Small intestine (tissue), 16 donors: ENCODE measurements at places on chromosomes 3 and 15. TPM values are rescaled to one million over a fixed set of nuclear protein-coding genes. Genes with fewer than 3 reads are reported as not detected.

The RTP3 gene
- not detected for polyA plus RNA-seq

The CKMT1A gene
- 115 TPM for polyA plus RNA-seq

The FBLN2 gene
- polyA plus RNA-seq: 30.8 TPM

The CFAP44 gene
- polyA plus RNA-seq: 2.3 TPM

The NR1I2 gene
- polyA plus RNA-seq: 166 TPM

The CCR1 gene
- polyA plus RNA-seq: 0.45 TPM

The RBPMS2 gene
- 1.6 TPM for polyA plus RNA-seq

The EPHA6 gene
- polyA plus RNA-seq: not detected

The CAND2 gene
- polyA plus RNA-seq: 0.27 TPM

The CCK gene
- polyA plus RNA-seq: 13.8 TPM

GRCh38 chr3:157626817-157627216 is 123.6 kb upstream of the VEPH1 start:
- H3K27me3 ChIP-seq: peaks cover 16% of the 10 kb centered on the region
- no peak overlapping the region for H3K27ac ChIP-seq
- H3K4me3 ChIP-seq: no peak overlapping the region
- no peak for DNase-seq
- H3K4me1 ChIP-seq: no peaks in the 10 kb centered on the region

DNA sequence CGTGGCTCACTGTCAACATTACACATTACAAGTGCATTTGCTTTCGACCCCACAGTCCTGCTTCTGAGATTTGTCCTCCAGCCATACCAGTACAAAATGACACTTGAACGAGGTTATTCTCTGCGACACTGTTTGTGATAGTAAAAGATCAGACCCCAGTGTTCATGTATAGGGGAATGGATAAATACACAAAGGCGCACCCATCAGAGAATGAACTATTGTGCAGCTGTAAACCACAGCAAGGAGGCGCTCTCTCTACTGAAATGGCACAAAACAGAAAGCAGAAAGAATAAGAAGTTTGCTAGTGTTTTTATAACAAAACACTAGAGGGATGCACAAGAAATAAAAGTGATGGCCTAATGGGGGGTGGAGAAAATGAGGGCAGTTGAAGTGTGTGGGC is 4.9 kb upstream of the CHSY1 start:
- no peaks in the 10 kb centered on the region for H3K27me3 ChIP-seq
- no peak overlapping the region for H3K27ac ChIP-seq
- peaks cover 17% of the 10 kb centered on the region for H3K4me1 ChIP-seq

DNA sequence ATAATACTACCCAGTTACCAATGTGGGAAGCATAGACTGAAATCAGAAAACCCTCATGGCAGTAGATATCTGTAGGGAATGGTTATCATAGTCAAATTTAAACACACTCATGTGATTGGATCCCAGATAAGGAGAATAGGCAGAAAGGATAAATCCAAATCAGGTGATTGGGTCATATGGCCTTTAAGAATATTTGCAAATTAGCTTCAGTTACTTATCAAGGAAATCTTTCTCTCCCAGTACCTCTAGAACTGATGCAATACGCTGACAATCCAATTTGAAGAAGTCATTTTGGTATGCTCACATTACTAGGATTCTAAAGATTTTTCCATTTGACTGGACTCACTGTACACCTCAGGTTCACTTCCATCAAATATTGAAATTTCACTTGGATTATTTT is 87.7 kb upstream of the MNS1 start:
- H3K36me3 ChIP-seq: no peaks in the 10 kb centered on the region
- no peak overlapping the region for H3K4me3 ChIP-seq
- H3K4me1 ChIP-seq: no peaks in the 10 kb centered on the region
- no peak overlapping the region for H3K27ac ChIP-seq

DNA sequence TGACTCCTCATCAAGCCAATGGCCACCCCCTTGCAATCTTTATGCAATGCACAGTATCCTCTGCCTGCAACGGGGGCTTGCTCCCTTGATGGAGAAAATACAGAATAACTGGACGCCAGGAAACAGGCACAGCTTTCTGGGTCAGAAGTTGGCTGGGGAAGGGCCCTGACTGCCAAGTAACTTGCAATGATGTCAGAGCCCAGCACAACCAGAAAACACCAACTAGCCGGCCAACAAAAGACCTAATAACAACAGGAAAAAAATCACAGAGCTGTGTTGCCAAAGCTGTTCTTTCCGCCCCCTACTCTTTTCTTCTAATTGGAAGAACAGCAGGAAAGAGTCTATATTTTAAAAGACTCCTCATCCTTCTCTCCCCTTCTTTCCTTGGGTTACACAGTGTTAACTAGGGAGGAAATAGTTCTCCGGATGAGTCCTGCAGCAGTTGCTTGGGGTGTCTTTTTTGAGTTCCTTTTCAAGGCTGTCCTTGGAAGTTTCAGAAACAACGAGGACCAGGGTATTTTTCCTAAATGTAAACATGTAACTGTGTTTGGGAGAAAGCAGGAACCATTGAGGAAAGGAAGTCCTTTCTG is 1.4 kb upstream of the SEMA6D start:
- no peaks in the 10 kb centered on the region for H3K4me1 ChIP-seq
- peak overlapping the region; percentile 40 for H3K27ac ChIP-seq
- H3K4me3 ChIP-seq: peak overlapping the region; percentile 82
- no peaks in the 10 kb centered on the region for H3K27me3 ChIP-seq

GRCh38 chr3:59808446-59808845 is 758.6 kb upstream of the CFAP20DC start:
- H3K27ac ChIP-seq: peak overlapping the region; percentile 46
- H3K36me3 ChIP-seq: no peaks in the 10 kb centered on the region
- no peak for DNase-seq
- H3K4me1 ChIP-seq: no peaks in the 10 kb centered on the region
- no peak overlapping the region for H3K4me3 ChIP-seq

DNA sequence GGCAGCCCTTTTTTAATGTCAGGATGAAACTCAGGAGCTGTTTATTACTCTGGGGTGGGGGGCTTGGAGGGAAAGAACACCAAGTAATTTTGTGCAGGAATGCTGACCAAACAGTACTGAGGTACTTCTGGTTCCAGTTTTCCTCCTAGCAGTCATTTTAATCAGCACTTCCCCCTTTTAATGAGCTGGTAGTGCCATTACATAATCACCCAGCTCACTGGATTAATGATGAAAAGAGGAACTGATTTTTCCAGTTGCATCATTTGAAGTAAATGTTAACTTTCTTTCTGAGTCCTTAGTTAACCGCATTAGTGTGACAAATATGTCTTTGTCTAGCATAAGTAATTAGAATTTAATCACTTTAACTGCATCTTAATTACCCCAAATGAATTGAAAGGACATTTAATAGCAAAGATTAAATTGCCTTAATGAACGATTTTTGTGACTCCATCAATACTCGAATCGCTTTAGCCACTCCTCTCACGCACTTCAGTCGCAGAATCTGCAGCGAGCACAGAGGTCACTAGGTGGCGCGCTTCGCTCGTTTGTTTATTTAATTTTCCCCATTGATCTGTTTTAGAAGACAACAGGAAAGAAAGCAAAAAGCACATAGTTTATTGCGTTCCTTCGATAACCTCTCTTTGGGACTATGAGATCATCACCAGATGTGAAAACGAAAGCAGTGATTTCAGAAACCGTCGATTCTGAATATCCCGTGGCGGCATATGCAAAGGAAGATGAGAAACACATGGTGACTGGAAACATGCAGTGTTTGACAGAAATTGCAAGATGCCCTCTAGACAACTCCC is 9.8 kb downstream of the ONECUT1 start:
- H3K27ac ChIP-seq: no peak overlapping the region
- peak; percentile 68 for DNase-seq
- no peak overlapping the region for H3K4me3 ChIP-seq
- peaks cover 48% of the 10 kb centered on the region for H3K27me3 ChIP-seq
- H3K36me3 ChIP-seq: no peaks in the 10 kb centered on the region

DNA sequence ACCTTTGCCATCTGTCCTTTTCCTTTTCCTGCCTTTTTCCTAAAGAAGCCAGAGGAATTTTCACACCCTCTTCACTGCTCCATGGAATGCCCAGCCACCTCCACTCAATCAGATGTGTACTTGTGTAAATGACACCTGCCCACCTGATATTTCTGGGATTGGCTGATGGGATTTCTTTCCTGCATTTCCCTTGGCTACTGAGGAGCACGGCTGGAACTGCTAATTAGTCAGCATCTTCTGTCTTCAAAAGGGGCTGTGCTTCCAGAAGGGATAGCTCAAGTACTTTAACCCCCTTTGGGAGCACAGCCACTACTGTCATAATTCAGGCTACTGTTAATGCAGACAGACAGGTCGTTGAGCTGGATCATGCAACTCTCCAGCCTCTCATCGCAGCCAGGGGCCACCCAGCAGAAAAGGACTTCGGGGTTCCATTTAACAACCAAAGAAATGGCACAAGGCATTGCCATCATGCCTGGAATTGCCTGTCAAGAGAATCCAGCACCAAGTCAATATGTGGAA is 38.6 kb downstream of the MGLL start:
- DNase-seq: no peak
- peaks cover 2% of the 10 kb centered on the region for H3K36me3 ChIP-seq
- peaks cover 40% of the 10 kb centered on the region for H3K4me1 ChIP-seq
- no peak overlapping the region for H3K4me3 ChIP-seq

GRCh38 chr3:100103558-100104441 is 10.5 kb downstream of the FILIP1L start:
- H3K36me3 ChIP-seq: no peaks in the 10 kb centered on the region
- H3K27ac ChIP-seq: peak overlapping the region; percentile 28
- H3K4me1 ChIP-seq: peaks cover 52% of the 10 kb centered on the region
- DNase-seq: no peak
- H3K27me3 ChIP-seq: no peaks in the 10 kb centered on the region

- no peak overlapping the region for H3K4me3 ChIP-seq
- no peaks in the 10 kb centered on the region for H3K36me3 ChIP-seq
- H3K4me1 ChIP-seq: no peaks in the 10 kb centered on the region
- no peak overlapping the region for H3K27ac ChIP-seq
- no peak for DNase-seq
Observed at GRCh38 chr3:3023111-3023745, 86.9 kb downstream of the IL5RA start.

- H3K4me1 ChIP-seq: no peaks in the 10 kb centered on the region
- DNase-seq: no peak
- no peak overlapping the region for H3K4me3 ChIP-seq
- no peaks in the 10 kb centered on the region for H3K36me3 ChIP-seq
- no peak overlapping the region for H3K27ac ChIP-seq
Observed at GRCh38 chr15:80501476-80501875, 97.3 kb downstream of the ARNT2 start.

- H3K27ac ChIP-seq: no peak overlapping the region
- no peaks in the 10 kb centered on the region for H3K36me3 ChIP-seq
- no peaks in the 10 kb centered on the region for H3K27me3 ChIP-seq
Observed at GRCh38 chr15:47950447-47950846, 170.3 kb upstream of the SLC24A5 start.

GRCh38 chr3:36606871-36607765 is 157.2 kb downstream of the DCLK3 start:
- H3K36me3 ChIP-seq: no peaks in the 10 kb centered on the region
- H3K27ac ChIP-seq: no peak overlapping the region
- DNase-seq: no peak
- H3K4me3 ChIP-seq: no peak overlapping the region
- H3K27me3 ChIP-seq: no peaks in the 10 kb centered on the region
- H3K4me1 ChIP-seq: no peaks in the 10 kb centered on the region

GRCh38 chr15:41278319-41278718 is 47.3 kb downstream of the CHP1 start:
- no peaks in the 10 kb centered on the region for H3K27me3 ChIP-seq
- peaks cover 7% of the 10 kb centered on the region for H3K4me1 ChIP-seq
- no peak overlapping the region for H3K27ac ChIP-seq
- peaks cover 8% of the 10 kb centered on the region for H3K36me3 ChIP-seq
- H3K4me3 ChIP-seq: no peak overlapping the region

- no peak overlapping the region for H3K4me3 ChIP-seq
- no peaks in the 10 kb centered on the region for H3K4me1 ChIP-seq
- no peak overlapping the region for H3K27ac ChIP-seq
- no peaks in the 10 kb centered on the region for H3K27me3 ChIP-seq
- no peak for DNase-seq
- no peaks in the 10 kb centered on the region for H3K36me3 ChIP-seq
Observed at GRCh38 chr15:58161436-58161930, 23.3 kb downstream of the AQP9 start.

- peak; percentile 41 for DNase-seq
- no peaks in the 10 kb centered on the region for H3K27me3 ChIP-seq
- peak overlapping the region; percentile 36 for H3K27ac ChIP-seq
- H3K4me3 ChIP-seq: peak overlapping the region; percentile 50
- H3K4me1 ChIP-seq: peaks cover 2% of the 10 kb centered on the region
Observed at GRCh38 chr3:12286927-12287726, 1.7 kb upstream of the PPARG start.

- no peak for DNase-seq
- H3K27ac ChIP-seq: no peak overlapping the region
- H3K4me1 ChIP-seq: no peaks in the 10 kb centered on the region
Observed at GRCh38 chr3:53836084-53836872, 9.9 kb downstream of the CHDH start.

DNA sequence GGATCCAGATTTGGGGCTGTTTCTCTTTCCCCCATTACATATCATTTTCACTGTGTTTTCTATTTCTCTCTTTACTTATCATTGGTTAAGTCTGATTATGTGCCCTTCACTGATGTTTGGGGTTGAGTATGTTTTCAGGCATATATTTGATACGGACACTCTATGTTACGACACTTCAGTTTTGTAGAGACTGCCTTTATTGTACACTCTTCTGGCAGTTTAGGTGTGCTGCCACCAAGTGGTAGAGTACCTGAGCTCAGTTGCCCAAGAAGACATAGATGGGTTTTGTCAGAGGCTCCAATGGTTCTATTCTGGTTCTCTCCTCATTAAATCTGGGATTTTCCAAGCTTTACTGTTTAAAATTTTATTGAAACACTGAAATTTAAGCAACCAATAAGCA is 255.0 kb upstream of the ROPN1 start:
- no peak overlapping the region for H3K27ac ChIP-seq
- no peak overlapping the region for H3K4me3 ChIP-seq
- H3K27me3 ChIP-seq: no peaks in the 10 kb centered on the region
- H3K36me3 ChIP-seq: no peaks in the 10 kb centered on the region

GRCh38 chr3:52432225-52432624 is 12.7 kb downstream of the SEMA3G start:
- no peaks in the 10 kb centered on the region for H3K36me3 ChIP-seq
- no peaks in the 10 kb centered on the region for H3K27me3 ChIP-seq
- no peaks in the 10 kb centered on the region for H3K4me1 ChIP-seq
- no peak for DNase-seq

DNA sequence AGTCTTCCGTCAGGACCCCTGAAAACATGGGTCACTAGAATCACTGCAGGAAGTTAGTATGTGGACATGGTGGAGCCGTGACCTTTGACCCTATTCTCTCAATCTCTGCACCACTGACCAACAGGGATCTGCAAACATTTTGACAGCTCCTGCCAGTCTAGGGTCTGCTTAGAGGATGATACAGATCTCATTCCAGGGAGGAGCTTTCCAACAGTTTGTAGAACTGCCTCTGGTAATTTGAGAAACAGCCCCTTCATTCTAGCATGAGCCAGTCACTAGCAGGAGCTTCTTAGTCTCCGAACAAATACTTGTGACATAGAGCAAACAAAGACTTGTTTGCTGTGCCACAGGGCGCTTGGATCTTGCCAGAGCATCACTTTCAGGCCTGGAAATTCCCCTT is 270.3 kb upstream of the CFAP20DC start:
- DNase-seq: no peak
- no peak overlapping the region for H3K27ac ChIP-seq
- H3K4me3 ChIP-seq: no peak overlapping the region
- H3K36me3 ChIP-seq: no peaks in the 10 kb centered on the region
